T-helper 17 cell (primary cell): ENCODE measurements at places on chromosomes 13 and 19.

GRCh38 chr19:14072535-14073260 is at the start of gene MISP3:
MISP3 (plus strand) TSS chr19:14072786; CDS start chr19:14073310, 524 bp downstream.
- no peak for DNase-seq

DNA sequence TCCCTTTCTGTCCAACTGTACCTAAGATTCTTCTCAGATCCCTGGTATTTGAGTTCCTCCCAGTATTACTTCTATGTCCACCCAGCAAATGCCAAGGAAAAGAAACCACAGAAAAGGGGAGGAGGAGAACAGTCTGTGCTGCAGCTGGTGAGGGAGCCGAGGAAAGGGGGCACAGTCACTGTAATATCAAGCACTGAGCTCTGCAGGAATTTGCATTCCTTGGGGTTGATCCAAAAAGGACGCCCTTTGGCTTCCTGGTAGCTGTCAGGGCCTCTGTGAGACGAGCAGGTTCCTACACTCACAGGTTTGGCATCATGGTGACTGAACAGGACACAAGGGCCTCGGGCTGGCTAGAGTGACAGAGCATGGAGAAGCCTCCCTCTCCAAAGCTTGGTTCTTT is 273.4 kb downstream of the NHLRC3 start:
- no peak for DNase-seq

- no peak for DNase-seq
These were observed 156.2 kb downstream of the COG6 start for GRCh38 chr13:39811696-39812095.

DNA sequence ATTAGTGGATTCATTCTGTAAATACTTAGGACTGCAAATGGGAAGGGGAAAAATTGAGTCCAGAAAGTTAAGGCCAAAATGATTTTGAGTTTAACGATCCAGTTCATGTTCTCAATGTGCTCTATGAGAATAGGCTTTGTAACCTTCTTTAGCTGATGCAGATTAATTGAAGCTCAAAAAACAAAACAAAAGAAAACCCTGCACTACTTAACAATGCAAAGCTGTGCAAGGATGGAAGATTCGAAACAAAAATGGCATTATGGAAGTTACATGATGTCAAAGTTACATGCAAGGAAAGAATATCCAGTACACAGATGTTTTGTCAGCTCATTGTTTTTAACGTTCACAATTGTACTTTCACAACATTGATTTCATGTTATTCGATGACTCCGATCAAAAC is 79.2 kb upstream of the RAP2A start:
- DNase-seq = no peak

DNA sequence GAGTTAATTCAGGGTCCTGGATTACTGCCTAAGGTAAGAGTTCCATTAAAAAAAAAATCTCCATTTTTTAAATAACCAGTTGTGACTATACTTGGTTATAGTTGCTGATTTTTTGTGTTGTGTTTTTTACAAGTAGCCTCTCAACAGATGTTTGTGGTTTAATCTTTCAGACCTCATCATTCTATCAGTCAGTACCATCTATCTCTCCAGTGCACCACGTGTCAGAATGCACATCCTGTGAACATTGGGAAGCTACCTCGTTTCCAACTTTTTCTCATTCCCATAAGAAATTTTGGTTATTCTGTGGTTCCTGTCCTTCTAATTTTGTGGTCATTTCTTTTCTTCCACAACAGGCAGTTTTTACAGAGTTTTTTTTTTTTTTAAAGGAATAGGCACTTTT is 39.2 kb downstream of the WDFY2 start:
- DNase-seq = no peak

GRCh38 chr19:18431351-18432197 is 6.4 kb downstream of the ISYNA1 start:
- no peak for DNase-seq

DNA sequence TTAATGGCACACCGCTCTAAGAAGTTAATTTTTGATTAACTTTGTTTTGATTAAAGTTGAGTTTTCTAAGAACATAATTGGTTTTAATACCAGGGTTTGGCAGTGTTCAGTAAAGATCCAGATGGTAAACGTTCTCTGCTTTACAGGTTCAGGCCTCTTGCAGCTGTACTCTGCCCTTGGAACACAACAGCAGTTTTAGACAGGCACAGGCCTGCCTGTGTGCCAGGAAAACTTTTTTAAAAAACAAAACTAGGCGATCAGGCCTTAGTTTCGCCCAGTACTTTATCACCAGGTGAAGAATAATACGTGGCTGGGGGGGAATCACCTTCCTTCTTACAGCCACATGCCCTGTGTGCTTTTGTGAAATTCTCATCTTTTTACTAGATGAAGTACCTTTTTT is 38.0 kb upstream of the TEX29 start:
- DNase-seq = no peak

DNA sequence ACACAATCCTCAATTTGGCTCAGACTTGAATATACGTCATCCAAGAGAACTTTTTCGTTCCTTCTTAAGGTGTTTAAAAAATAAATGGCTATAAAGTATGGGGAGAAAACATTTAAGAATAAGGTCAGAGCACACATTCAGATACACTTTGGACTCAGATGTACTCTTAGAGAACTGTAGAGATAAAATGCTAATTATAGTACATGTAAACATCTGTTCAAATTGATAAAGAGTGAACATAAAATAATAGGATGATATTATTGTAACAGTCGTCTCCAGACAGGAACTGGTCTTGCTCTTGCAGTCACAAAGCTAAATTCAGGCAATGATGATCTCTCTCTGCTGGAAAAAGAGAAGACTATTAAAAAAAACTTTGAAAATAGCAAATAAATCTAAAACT is 91.4 kb downstream of the RBM26 start:
- DNase-seq = no peak
